ENCODE measurements at places on chromosomes 16 and 17. TPM values are rescaled to one million over a fixed set of nuclear protein-coding genes. Genes with fewer than 3 reads are reported as not detected.

Gene SLC25A39
- 78.7 TPM for total RNA-seq

GRCh38 chr16:28180655-28181460 lies 30.9 kb downstream of the XPO6 start:
- DNase-seq: peak; percentile 45

DNA sequence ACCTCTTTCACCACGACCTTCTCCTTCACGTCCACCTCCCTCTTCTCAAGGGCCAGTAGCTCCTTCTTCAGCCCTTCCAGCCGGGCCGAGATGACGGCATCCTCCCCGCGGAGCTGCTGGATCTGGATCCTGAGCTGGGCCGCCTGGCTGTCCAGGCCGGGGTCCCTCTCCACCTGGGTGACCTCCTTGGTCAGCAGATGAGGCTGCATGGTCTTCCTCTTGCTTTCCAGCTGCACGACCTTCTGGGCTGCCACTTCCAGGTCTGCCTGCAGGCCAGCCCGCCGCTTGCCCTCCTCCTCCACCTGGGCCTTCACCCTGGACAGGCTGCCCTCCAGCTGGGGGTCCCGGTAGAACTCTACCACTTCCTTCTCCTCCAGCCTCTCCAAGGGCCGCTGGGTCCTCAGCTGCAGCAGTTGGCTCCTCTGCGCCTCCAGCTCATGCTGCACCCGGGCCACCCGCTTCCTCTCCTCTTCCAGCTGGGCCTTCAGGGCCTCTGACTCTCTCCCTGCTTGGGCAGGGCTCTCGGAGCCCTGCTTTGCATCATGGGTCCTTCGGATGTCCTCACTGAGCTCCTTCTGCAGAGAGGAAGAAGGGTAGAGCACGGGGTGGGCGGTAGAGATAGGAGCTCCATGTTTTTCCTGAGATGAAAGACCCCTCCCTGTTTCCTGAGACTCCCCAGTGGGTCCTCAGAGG lies 9.5 kb downstream of the CDK3 start:
- no peak for DNase-seq

Gene SPHK1
- total RNA-seq: 16.5 TPM

Gene CSH2
- not detected for total RNA-seq

Gene KCNH4
- not detected for total RNA-seq

GRCh38 chr17:63542942-63543821 lies 7.1 kb upstream of the DCAF7 start:
- DNase-seq: no peak

DNA sequence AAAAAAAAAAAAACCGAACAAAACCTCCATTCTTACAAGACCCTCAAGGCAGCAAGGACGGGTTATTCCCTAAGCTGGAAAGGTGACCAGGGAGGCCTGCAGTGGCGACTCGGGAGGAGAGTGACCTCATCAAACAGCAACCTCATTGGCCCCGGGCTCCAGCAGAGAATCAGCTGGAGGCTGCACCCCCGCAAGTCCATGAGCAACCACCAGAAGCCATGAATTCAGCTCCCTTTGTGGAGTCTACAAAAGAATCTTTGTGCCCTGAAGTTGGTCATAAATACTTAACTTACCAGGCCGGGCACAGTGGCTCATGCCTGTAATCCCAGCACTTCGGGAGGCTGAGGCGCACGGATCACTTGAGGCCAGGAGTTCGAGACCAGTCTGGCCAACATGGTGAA lies 80.9 kb upstream of the CREBBP start:
- no peak for DNase-seq

Gene SLC5A10
- 0.87 TPM for total RNA-seq
